IMR-90 (cell line): ENCODE measurements at places on chromosomes 13 and 19.

- no peak for DNase-seq
Observed at GRCh38 chr13:61795580-61795979, 379.9 kb upstream of the PCDH20 start.

GRCh38 chr19:1173159-1173844, 766 bp downstream of the SBNO2 start:
- no peak for DNase-seq

DNA sequence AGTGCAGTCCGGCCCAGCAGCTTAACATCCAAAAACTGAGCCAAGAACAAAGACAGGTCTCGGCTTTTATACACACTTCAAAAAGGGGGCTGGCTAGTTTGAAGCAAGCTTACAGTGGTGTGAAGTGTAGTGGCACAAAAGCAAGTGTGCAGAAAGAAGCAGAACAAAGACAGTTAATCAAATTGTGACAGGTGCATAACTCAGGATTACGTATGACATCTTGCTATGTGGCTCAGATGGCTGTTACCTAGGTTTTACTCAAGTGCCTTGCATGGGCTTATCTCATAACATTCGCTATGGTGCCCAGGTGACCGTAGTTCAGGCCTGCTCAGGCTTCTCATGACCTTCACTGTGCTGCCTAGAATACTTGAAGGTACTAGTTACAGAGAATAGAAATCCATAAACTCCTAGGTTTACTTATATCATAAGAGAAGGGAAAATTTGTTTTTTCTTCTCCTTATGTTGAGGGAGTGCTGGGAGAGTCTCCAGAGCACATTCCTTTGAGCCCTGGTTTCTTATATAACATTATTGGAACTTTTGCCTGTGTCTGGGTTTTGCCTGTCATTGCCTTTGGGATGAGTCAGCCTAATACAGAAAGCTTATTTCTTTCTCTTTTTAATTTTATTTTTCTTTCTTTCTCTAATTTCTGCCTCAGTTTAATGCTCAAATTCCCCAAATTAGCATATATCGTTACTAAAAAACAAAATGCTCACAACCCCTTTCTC, 1629.1 kb upstream of the PCDH20 start:
- peak; percentile 39 for DNase-seq

GRCh38 chr13:44686531-44686934, 110.4 kb upstream of the TSC22D1 start:
- no peak for DNase-seq

GRCh38 chr13:36629057-36629385, 44.8 kb upstream of the SERTM1 start:
- DNase-seq = no peak

DNA sequence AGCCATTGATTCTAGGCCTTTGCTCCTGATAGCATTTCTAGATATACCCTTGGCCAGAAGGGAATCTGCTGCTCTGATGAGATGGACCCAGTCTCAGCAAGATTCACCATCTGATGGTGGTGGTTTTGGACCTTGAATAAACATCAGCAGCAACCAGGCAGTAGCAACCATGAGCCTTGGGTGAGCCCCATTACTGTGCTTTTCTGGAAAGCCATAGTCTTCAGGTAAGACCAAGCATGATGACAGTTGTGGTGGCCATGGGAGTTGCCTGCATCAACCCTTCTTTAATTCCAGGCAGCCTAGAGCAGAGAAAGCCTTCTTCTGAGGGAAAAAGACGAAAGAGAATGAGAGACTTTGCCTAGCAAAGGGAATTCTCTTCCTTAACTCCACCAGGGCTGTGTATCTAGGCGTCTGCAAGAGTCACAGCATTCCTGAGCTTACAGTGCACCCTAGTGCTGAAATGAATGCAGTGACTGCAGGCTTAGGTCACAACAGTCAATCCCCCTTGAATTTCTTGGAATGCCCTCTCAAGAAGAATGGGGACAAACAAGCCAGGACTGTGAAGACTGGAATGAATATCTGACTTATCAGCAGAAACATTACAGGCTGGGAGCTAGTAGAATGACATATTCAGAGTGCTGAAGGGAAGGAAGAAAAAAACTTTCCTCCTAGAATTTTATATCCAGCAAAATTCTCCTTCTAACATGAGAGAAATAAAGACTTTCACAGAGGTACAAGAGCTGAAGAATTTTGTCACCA, 942.4 kb upstream of the PCDH20 start:
- DNase-seq = peak; percentile 71

DNA sequence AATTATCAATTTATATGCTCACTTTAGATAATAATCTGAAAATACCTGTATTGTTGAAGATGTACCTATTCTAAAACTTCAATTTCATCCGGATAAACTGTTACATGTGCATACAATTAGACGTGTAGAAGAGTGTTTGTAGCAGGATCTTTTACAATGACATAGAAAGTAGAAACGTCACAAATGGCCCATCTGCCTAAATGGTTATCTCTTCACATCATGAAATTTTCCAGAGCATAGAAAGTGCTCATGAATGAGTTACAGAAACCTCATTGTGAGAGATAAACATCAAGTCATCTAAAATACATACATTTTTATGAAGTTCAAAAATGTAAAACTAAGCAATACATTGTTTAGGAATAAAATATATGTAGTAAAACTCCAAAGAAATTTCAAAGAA, 607.4 kb downstream of the GPC6 start:
- DNase-seq = no peak

DNA sequence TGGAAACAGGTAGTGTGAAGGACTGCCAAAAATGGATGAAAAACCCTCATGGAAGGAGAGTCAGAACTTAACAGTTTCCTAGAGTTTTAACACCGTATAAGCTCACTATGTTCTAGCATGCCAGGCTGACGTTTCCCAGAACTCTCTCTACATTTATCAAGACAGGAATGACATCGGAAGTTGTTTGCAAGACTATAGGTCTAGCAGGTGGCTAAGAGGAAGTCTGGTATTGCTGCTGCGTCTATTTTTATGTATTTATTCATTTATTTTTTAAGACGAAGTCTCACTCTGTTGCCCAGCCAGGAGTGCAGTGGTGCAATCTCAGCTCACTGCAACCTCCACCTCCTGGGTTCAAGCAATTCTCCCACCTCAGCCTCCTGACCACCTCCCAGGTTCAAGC, 20.5 kb upstream of the ARL11 start:
- DNase-seq = no peak

DNA sequence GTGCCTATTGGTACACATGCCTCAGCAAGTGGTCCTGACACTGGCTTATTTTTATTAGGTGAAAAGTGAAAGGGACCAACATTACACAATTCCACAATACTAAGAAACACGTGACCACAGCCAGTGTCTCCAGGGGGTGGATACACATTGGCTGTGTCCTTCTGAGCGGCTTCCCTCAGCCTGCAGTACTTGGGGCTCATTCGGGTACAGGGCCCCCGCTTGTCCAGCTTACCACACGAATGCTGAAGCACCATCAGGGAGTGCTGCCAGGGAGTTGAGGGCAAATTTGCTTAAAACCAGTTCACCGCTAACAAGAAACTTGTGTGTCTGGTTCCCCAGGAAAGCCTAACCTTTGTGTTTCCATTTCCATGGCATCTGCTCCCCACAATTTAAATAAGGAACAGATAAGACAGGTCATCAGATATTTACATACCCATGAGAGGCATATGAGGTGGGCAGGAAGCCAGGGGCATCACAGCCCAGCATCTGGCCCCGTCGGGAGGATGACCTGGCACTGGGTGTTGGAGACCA, 23.3 kb downstream of the PBX4 start:
- peak; percentile 47 for DNase-seq

- peak; percentile 15 for DNase-seq
Observed at GRCh38 chr13:45372189-45373161, 31.5 kb upstream of the TPT1 start.

DNA sequence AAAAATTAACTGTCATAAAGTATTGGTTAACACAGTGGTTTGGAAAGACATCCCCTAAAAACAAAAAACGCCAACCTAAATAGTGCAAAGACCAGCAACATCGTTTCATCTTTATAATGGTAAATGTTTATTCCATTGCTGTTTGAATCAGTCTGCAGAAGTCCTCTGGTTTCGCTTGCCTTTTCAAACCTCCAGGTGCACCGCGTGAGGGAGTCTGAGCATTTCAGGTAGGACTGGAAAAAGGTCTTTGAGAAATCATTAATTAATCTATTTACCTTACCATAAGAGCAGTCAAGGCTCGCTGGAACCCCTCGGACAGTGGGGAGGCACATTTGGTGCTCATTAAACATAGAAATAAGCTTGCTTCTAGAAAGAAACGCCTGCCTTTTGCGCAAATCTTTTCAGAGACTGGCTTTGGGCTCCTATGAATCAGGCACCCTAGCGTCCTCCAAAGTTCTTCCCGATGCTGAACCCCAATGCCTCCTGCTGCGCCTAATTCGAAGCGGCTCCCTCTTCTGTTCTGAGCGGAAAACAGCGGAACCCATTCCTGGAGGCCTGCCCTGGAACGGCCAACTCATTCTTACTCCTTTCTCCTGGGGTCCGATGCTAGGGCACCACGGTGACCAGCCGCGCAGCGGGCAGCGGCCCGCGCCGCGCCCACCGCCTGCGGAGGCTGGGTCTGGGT, 951 bp upstream of the MTUS2 start:
- DNase-seq = peak; percentile 12

GRCh38 chr13:78742659-78743058, 83.7 kb upstream of the OBI1 start:
- no peak for DNase-seq

- peak; percentile 63 for DNase-seq
Observed at GRCh38 chr13:95087746-95088305, 213.4 kb downstream of the ABCC4 start.
